MCF 10A (cell line): ENCODE measurements at places on chromosomes 2 and 18. TPM values are rescaled to one million over a fixed set of nuclear protein-coding genes. Genes with fewer than 3 reads are reported as not detected.

- no peaks in the 10 kb centered on the region for H3K36me3 ChIP-seq
- no peaks in the 10 kb centered on the region for H3K27me3 ChIP-seq
- no peaks in the 10 kb centered on the region for H3K4me1 ChIP-seq
Observed at GRCh38 chr2:5826979-5827655, 134.9 kb downstream of the SOX11 start.

DNA sequence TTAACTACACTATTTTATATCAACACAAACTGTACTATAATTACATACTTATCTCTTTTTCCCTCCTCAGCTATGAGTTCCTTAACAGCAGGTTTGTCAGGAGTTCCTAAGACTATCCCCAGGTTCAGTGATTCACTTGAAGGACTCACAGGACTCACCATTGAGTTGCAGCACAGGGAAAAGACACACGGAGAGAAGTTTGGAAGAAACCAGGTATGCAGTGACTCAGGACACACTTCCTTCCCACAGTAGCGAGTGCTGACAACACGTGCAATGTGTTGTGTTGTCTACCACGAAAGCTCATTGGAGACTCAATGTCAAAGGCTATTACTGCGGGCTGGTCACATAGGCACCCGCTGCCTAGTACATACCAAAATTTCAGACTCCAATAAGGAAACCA, 32.0 kb downstream of the MGAT4A start:
- peak; percentile 2 for DNase-seq
- H3K36me3 ChIP-seq: peaks cover 6% of the 10 kb centered on the region
- H3K4me1 ChIP-seq: peaks cover 7% of the 10 kb centered on the region
- no peak overlapping the region for H3K4me3 ChIP-seq
- no peak overlapping the region for H3K27ac ChIP-seq

GRCh38 chr2:115910270-115910669, 1467.8 kb downstream of the DPP10 start:
- H3K4me3 ChIP-seq: no peak overlapping the region
- no peaks in the 10 kb centered on the region for H3K27me3 ChIP-seq
- DNase-seq: peak; percentile 34
- no peak overlapping the region for H3K27ac ChIP-seq
- no peaks in the 10 kb centered on the region for H3K4me1 ChIP-seq
- H3K36me3 ChIP-seq: no peaks in the 10 kb centered on the region

DNA sequence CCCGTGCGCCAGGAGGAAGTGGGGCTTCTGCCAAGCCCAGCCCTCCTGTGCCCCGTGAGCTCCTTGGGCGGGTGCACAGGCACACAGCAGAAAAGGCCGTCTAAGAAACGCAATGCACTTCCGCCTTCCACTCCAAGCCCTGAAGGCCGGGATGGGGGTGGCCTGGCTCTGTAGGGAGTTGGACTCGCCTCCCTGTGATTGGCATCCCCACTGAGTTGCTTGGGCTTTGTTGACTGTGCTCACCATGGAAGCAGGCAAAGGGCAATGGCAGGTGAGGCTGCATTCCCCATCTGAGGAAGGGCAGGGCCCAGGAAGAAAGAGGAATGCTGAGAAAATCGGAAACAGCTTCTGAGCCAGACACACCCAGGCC, 66.8 kb downstream of the CRACDL start:
- no peaks in the 10 kb centered on the region for H3K27me3 ChIP-seq
- H3K36me3 ChIP-seq: no peaks in the 10 kb centered on the region
- H3K4me3 ChIP-seq: peak overlapping the region; percentile 72
- H3K27ac ChIP-seq: peak overlapping the region; percentile 99
- peak; percentile 81 for DNase-seq

DNA sequence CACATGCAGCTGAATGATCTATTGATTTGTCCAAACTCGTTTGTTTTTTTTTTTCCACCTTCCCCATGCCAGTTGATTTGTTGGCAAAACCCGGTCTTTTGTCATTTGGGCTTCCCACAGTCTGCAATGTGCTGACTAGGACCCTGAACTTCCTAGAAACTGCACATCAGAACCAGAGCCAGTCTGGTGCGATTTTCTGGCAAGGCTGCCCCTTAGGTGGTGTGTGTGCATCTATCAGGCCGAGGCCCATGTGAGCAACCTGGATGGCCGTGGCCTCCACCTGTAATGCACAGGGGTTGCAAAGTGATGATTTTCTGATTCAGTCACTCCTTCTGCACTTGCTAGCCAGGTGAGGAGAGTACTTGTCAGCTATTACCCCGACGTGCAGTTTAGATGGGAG, 47.8 kb downstream of the NCK2 start:
- no peak overlapping the region for H3K27ac ChIP-seq
- H3K27me3 ChIP-seq: no peaks in the 10 kb centered on the region
- no peak overlapping the region for H3K4me3 ChIP-seq
- H3K4me1 ChIP-seq: peaks cover 28% of the 10 kb centered on the region
- DNase-seq: no peak

GRCh38 chr2:224347176-224348051, 54.5 kb downstream of the FAM124B start:
- H3K27me3 ChIP-seq: peaks cover 6% of the 10 kb centered on the region
- no peak overlapping the region for H3K27ac ChIP-seq
- no peaks in the 10 kb centered on the region for H3K36me3 ChIP-seq
- no peak for DNase-seq
- no peak overlapping the region for H3K4me3 ChIP-seq

DNA sequence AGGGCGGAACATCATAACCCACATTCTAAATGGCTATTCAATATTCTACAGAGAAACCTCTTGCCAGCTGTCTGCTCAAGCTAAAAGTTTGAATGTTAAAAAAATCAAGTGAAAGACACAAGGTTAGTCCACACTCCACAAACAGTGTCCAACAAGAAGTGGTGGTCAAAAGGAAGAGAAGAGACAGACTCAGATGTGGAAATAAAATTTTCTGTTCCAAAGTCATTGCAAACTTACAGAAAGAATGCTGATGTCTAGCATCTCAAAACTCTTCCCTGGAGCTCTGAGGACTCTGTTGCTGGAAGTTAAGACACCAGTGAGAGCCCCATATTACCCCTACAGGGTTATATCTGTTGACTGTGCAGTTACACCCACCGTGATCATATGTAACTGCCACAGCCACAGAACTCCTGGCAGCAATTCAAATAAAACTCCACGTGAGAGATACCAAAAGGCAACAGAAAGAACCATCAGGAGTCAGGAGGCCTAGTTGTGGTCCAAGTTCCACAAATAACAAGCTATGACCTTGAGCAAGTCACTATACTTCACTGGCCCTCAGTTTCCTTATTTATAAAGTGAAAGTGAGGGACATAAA, 60.9 kb downstream of the AAK1 start:
- H3K4me1 ChIP-seq: peaks cover 32% of the 10 kb centered on the region
- no peaks in the 10 kb centered on the region for H3K36me3 ChIP-seq
- DNase-seq: no peak
- H3K27ac ChIP-seq: peak overlapping the region; percentile 25
- H3K4me3 ChIP-seq: no peak overlapping the region

DNA sequence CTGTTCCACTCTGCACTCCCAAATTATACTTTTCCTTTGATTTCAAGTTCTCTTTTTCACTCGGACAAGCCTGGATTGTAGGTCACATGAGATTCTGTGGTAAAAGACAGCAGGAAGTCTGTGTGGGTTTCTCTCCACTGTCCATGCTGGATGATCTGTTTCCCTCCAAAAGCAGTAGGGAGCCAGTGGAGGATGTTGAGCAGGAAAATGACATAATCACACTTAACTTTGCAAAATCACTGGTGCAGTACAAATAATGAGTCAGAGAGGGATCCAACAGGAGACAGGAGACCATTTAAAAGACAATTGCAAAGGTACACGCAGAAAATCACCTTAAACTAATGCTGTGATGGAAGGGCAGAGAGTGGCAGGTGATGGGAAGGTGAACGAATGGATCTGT, 301.3 kb downstream of the ZNF407 start:
- no peak overlapping the region for H3K4me3 ChIP-seq
- H3K27me3 ChIP-seq: no peaks in the 10 kb centered on the region
- peaks cover 19% of the 10 kb centered on the region for H3K4me1 ChIP-seq
- peak; percentile 75 for DNase-seq

GRCh38 chr18:45059695-45060094, 379.0 kb downstream of the SETBP1 start:
- no peak overlapping the region for H3K4me3 ChIP-seq
- no peak overlapping the region for H3K27ac ChIP-seq
- peak; percentile 85 for DNase-seq
- H3K36me3 ChIP-seq: no peaks in the 10 kb centered on the region
- peaks cover 10% of the 10 kb centered on the region for H3K4me1 ChIP-seq

Gene PROM2
- total RNA-seq: 2.6 and 2.8 TPM in 2 replicates

DNA sequence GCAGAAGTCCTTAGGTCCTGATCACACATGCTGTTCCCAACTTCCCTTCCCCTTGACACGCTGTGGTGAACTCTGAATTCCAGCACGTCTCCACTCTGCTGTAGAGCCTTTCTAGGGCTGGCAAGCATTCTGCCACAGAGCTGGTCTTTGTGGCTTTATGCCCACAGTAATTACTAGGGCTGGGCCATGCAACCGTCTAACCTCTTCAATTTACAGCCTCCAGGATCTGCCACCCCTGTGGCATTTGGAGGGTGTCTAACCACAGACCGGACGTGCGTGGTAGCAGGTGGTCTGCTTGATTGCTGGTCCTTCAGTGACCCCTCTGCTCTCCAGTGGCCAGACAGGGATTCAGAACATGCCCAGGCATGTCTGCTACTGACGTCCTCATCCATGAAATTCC, 43.1 kb upstream of the TGFA start:
- H3K4me3 ChIP-seq: no peak overlapping the region
- H3K27ac ChIP-seq: peak overlapping the region; percentile 97
- no peaks in the 10 kb centered on the region for H3K27me3 ChIP-seq
- peaks cover 18% of the 10 kb centered on the region for H3K4me1 ChIP-seq
- H3K36me3 ChIP-seq: no peaks in the 10 kb centered on the region

DNA sequence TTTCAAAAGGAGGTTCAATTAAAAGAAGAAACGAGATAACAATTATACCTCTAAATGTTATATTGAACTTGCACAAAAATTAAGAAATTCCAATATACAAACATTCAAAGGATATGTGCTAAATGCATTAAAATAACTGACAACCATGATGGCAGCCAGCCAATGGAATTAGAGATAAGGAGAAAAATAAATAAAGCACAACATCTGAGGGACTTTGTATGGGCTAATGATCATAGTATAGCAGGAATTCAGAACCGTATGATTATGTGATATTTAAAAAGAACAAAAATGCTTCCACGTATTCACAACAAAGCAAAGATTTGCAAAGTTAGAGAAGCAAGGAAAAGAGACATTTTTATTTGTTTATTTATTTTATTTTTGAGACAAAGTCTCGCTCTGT, 1103.0 kb downstream of the CBLN2 start:
- no peak overlapping the region for H3K27ac ChIP-seq
- no peak for DNase-seq
- H3K27me3 ChIP-seq: peaks cover 14% of the 10 kb centered on the region
- no peaks in the 10 kb centered on the region for H3K4me1 ChIP-seq
- no peak overlapping the region for H3K4me3 ChIP-seq
- H3K36me3 ChIP-seq: no peaks in the 10 kb centered on the region

DNA sequence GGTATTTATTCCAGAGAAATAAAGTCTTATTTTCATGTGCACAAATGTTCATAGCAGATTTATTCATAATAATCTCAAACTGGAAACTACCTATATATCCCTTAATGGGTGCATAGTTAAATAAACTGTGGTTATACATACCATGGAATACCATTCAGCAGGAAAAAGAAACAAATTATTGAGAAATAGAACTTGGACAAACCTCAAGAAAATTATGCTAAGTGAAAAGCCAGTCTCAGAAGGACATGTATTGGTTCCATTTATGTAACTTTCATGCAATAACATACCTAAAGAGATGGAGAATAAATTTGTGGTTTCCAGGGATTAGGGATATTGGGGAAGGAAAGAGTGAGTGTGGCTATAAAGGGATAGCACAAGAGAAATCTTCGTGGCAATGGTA, 452.6 kb downstream of the SETBP1 start:
- no peak for DNase-seq
- no peaks in the 10 kb centered on the region for H3K4me1 ChIP-seq
- H3K4me3 ChIP-seq: no peak overlapping the region
- H3K27ac ChIP-seq: no peak overlapping the region
- no peaks in the 10 kb centered on the region for H3K36me3 ChIP-seq

DNA sequence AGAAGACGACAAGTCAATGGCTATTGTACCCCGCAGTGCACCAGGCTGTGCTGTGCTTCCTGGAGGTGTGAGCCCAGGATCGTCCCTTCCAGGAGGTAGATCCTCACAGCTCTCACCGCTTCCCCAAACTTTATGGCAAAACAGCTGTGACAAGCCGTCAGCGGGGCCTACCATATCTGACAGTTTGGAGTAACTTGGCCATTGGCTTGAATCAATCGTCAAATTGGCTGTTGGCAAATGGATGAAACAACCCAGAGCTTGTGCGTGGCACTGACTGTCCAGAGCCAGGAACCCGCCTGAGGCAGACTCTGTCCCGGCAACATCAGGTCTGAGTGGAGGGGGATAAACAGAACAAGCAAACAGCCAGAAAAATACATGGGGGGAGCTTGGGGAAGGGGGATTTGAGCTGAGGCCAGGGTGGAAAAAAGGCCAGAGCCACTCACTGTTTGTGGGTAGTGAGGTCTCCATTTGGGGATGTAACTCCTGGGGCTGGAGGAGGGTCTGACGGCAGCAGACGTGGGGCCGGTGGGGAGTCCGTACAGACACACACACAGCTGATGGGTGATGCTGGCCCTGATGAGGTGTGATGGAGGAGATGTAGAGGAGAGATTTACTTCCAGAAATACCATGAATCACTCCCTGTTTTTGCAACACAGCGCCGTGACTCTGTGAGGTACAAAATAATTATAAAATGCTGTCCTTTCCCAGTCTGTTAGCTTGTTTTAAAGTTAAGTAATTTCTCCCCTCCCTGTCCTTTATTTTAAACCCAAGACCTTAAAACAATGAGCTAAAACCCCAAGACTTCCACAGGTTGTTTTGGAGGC, 174.8 kb downstream of the TWIST2 start:
- H3K4me3 ChIP-seq: no peak overlapping the region
- no peak overlapping the region for H3K27ac ChIP-seq
- no peak for DNase-seq
- peaks cover 6% of the 10 kb centered on the region for H3K4me1 ChIP-seq
- no peaks in the 10 kb centered on the region for H3K36me3 ChIP-seq

GRCh38 chr2:236719192-236719635, 149.6 kb downstream of the ACKR3 start:
- peaks cover 5% of the 10 kb centered on the region for H3K36me3 ChIP-seq
- H3K27me3 ChIP-seq: no peaks in the 10 kb centered on the region
- no peak overlapping the region for H3K4me3 ChIP-seq
- no peak overlapping the region for H3K27ac ChIP-seq
- peaks cover 26% of the 10 kb centered on the region for H3K4me1 ChIP-seq
- DNase-seq: no peak

- H3K4me1 ChIP-seq: peaks cover 17% of the 10 kb centered on the region
- peak; percentile 27 for DNase-seq
- peaks cover 6% of the 10 kb centered on the region for H3K36me3 ChIP-seq
- H3K27ac ChIP-seq: peak overlapping the region; percentile 67
Observed at GRCh38 chr18:74994502-74995418, 214.2 kb downstream of the PTGR3 start.

Gene GPBAR1
- 0.16 TPM in 1 of 2 replicates, not detected in the other for total RNA-seq

Gene BIN1
- 22.4 and 29.6 TPM in 2 replicates for total RNA-seq

Gene DNAH6
- total RNA-seq: 0.14 and 0.76 TPM in 2 replicates

Gene EFHD1
- total RNA-seq: not detected in 2 replicates

Gene ASB18
- not detected in 2 replicates for total RNA-seq

Gene CLEC4F
- not detected in 2 replicates for total RNA-seq
